ENCODE measurements at places on chromosomes 2 and 18.

- peak overlapping the region; percentile 1 for H3K4me3 ChIP-seq
- no peaks in the 10 kb centered on the region for H3K27me3 ChIP-seq
- peaks cover 60% of the 10 kb centered on the region for H3K4me1 ChIP-seq
- peak overlapping the region; percentile 93 for H3K27ac ChIP-seq
Measured at GRCh38 chr18:9827211-9827792, 58.5 kb upstream of the TXNDC2 start.

GRCh38 chr2:8624855-8625398 is 56.9 kb upstream of the ID2 start:
- H3K4me3 ChIP-seq: no peak overlapping the region
- no peak for DNase-seq
- no peak overlapping the region for H3K27ac ChIP-seq
- no peaks in the 10 kb centered on the region for H3K36me3 ChIP-seq

- H3K27ac ChIP-seq: no peak overlapping the region
- H3K4me3 ChIP-seq: no peak overlapping the region
- no peaks in the 10 kb centered on the region for H3K36me3 ChIP-seq
- DNase-seq: no peak
Measured at GRCh38 chr2:182228073-182228473, 198.8 kb downstream of the PDE1A start.

GRCh38 chr2:158984604-158985135 is 16.2 kb downstream of the TANC1 start:
- H3K4me3 ChIP-seq: no peak overlapping the region
- H3K27ac ChIP-seq: no peak overlapping the region
- H3K4me1 ChIP-seq: peaks cover 27% of the 10 kb centered on the region
- no peaks in the 10 kb centered on the region for H3K27me3 ChIP-seq
- H3K36me3 ChIP-seq: no peaks in the 10 kb centered on the region

GRCh38 chr2:220104871-220105351 is 477.5 kb downstream of the SLC4A3 start:
- H3K4me3 ChIP-seq: no peak overlapping the region
- H3K4me1 ChIP-seq: no peaks in the 10 kb centered on the region
- DNase-seq: no peak
- H3K27ac ChIP-seq: no peak overlapping the region

GRCh38 chr2:175834477-175834876 is 167.6 kb downstream of the LNPK start:
- H3K36me3 ChIP-seq: no peaks in the 10 kb centered on the region
- no peaks in the 10 kb centered on the region for H3K4me1 ChIP-seq
- H3K27ac ChIP-seq: no peak overlapping the region
- H3K27me3 ChIP-seq: no peaks in the 10 kb centered on the region

GRCh38 chr2:233492078-233492477 is 74.5 kb downstream of the USP40 start:
- H3K4me3 ChIP-seq: no peak overlapping the region
- H3K27me3 ChIP-seq: no peaks in the 10 kb centered on the region
- H3K4me1 ChIP-seq: peaks cover 35% of the 10 kb centered on the region
- no peak for DNase-seq
- peaks cover 56% of the 10 kb centered on the region for H3K36me3 ChIP-seq

All from PC-9 (cell line).